ENCODE measurements at places on chromosomes 7 and 10. TPM values are rescaled to one million over a fixed set of nuclear protein-coding genes. Genes with fewer than 3 reads are reported as not detected.

DNA sequence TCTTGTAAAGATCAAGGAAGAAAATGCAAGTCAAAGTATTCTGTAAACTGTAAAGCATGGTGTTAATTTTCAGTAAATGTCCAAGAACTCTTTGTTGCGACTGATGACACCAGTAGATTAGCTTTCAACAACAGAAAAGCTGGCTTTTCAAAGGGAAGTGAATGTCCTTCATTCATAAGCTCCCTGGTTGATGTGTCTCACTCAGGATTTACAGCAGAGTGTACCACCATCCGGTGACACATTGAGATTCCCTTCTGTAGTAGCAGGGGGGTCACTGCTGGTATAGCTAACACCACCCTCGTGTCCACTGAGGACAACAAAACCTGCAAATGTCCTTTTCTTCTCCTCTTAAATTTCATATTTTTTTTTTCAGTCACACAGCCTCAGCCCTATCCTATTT lies 253.4 kb downstream of the SORCS1 start:
- no peak for DNase-seq

DNA sequence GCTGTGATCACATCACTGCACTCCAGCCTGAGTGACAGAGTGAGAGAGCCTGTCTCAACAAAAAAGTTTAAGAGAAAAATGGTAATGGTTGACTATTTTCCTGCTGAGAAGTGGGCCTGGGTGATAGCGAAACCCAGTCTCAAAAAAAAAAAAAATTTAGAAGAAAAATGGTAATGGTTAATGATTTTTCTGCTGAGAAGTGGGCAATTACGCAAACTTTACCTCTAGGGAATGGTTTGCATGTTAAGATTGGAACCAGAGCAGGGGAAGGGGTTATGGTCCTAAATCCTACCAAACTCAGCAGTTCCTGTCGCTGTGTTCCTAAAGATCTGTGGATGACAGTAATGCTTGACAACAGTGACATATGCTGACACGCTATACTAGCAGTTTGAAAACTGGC lies 130.5 kb upstream of the RHEB start:
- DNase-seq: no peak

DNA sequence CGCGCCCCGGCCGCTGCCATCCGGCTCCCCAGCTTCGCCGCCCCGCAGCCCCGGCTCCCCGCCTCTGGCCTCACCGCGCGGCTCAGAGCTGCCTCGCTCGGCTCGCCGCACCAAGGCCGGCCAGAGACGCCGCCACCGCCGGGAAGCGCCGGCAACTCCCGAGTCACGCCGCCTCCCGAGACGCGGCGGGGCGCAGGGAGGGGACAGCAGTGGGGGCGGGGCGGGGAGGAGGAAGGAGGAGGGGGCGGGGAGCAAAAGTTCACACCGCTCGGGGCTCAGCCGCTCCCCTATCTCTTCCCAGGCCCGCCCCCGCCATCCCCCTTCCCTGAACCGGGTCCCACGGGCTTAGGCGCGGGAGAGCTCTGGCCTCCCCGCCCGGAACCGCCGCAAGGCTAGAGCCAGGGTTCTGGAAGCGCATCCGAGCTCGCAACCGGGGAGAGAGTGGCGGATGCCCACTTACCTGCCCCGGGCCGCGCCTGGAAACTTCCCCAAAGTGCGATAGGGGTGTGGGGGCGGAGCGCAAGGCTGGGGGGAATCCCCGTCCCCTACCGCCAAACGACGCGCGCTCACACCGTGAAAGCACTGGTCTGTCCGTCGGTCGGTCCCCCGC lies 1.0 kb downstream of the CHST15 start:
- DNase-seq: no peak

GRCh38 chr10:96415150-96415890 lies 56.5 kb upstream of the OPALIN start:
- DNase-seq: no peak

- DNase-seq: no peak
These were observed 117.8 kb downstream of the GRK5 start for GRCh38 chr10:119325131-119325530.

- DNase-seq: peak; percentile 38
These were observed 535 bp downstream of the ASAH2B start for GRCh38 chr10:50740293-50740648.

DNA sequence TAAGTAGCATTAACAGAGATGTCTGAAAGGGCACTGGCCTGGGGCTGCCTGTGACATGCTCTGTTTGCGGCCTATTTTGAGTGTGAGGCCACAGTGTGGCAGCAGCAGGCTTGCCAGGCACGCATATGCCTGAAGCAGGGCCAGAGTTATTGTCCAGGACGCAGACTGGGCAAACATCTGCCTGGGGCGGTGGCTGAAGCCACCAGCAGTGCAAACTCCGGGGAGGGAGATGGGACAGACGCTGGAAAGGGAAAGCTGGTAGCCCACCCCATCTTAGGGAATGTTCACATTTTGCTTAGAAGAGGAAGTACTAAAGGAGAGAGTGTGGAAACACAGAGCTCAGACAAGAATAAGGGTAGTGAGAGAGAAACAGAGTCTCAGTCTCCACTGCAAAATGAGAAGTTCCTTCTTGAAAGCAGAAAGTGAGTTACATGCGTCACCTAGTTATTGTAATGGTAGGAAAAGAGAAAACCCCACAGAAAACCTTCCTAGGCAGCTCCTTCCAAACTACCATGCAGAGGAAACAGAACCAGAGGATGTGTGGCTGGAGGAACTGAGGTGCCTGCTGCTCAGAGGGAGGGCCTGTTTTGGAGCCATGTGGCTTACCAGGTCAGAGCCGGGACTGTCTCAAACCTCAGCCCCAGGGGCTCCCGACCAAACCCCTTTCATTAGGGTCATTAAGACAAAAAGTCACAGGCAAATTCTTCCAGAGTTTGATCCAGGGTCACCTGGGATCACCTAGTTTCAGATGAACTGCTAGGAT lies 14.5 kb downstream of the AKR1B1 start:
- no peak for DNase-seq

DNA sequence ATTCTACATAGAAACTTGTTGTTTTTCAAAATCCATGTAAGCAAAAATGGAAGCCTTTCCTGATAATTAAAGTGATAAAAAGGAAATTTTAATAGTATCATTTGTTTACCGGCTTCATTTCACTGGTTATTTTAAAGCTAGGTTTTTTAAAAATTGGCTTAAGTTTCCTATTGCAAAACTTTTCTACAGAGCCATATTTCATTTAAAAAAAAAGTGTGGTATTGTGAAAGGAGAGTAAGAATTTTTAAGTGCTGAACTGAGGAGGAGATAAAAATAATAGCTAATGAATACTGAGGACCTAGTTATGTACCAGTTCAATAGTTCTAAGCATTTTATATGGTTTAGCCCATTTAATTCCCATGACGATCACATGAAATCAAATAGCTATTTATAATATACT lies 172.2 kb upstream of the COL1A2 start:
- no peak for DNase-seq

DNA sequence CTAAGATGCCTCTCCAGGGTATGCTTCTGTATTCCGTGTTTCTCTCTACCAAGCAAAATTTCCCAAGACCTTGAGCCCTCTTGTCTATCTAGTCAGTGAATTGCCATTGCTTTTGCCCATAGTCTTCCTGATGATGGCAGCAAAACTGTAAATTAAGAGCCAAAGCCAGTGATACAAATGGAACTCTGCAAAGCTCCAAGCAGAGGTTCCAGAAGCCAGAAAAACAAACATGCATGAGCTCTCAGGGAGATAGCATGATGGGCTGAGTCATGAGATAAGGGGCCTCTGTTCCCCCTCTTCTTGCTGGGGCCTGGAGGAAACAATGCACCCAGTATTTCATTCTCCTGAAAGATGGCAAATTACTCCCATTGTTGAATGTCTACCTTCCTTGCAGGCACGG lies 24.7 kb downstream of the LSMEM1 start:
- no peak for DNase-seq

DNA sequence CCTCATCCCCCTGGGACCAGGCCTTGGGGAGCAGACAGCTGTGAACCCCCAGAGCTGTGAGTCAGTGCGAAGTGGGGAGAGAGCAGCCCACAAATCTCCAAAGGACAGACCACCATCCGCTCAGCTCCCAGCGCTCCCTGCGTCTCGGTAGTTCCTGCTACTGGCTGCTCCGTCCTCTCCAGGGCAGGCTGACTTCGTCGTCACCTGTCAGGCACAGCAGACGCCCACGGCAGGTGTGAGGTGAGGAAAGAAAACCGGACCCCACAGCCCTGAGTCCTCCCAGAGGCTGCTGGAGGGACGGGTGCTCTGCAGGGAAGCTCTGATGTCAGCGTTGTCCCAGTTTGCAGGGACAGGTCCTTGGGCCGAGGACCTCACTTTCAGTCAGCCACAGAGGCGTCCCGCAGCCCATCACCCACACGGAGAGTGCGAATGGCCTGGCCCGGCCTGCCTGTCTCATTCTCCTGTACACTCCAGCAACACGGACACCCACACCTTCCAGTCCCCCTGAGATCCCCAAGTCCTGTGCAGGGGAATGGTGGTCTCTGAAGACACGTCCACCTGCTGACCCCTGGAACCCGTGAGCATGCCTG lies 95.2 kb downstream of the DNAJB6 start:
- peak; percentile 15 for DNase-seq

DNA sequence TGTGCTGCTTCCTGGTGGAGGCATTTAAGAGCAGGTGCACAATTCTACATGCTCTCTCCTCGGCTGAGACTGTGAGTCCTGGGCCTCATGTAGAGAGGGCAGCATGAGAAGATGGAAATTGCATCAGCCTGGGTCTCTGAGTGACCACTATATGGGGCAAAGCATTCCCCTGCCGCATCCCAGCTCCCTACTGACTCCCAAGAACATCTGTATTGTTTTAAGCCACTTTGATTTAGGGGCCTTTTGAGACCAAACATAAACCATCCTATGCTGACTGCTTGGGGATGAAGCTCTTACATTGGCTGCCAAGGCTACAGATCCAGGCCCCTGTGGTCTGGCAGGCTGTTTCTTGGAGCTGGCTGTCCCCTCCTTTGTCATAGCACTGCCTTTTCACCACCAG lies 101.3 kb upstream of the TBX20 start:
- DNase-seq: no peak

DNA sequence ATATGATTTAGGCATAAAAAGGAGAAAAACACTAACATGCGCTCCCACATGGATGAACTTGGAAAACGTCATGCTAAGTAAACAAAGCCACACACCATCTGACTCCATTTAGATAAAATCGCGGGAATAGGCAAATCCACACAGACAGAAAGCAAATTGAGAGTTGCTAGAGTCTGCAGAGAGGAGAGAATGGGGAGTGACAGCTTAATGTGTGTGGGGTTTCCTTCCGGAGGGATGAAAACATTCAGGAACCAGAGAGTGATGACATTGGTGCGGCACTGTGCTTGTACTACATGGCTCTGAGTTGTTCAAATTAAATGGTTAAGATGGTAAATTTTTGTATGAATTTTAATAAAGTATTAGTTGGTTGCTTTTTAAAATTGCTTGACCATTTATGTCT lies 482.9 kb upstream of the AKR1E2 start:
- no peak for DNase-seq

DNA sequence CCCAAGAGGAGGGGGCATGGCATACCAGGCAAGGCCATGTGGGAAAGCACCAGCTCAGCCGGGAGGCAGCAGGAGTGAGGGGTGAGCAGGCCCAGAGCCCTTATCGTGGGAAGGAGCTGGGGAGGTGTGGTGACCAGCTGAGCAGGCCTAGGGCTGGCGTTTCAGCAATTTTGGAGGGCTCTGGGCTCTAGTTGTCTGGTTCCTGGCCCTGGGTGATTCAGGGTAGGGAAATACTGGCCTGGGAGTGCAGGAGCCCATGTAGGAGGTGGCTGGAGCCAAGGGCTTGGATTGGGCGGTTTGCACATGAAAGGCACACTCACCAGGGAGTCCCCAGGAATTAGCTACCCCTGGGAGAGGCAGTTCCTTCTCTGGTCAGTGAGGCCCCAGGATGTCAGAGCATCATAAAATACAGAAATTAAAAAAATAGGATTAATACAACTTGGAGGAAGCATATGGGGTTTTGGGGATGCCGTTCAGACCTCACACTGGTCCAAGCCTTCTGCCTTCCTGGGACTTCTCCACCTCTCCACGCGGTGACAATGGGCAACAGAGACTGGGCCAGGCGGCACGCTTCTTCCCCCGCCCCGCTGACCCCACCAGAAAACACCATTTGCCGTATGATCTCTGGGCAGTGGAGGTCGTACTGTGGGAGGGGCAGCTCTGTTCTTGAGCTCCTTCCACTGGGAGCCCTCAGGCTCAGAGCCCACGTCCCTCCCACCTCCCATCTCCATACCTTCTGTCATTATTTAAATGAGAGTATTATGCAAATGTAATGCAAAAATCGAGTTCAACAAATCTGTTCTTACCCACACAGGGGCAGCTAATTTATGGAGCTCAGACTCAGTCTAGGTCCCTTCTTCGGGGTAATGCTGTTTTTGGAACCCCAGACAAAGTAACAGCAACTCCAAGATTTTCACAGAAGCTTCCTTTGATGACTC lies 133.0 kb upstream of the FAM20C start:
- DNase-seq: no peak

DNA sequence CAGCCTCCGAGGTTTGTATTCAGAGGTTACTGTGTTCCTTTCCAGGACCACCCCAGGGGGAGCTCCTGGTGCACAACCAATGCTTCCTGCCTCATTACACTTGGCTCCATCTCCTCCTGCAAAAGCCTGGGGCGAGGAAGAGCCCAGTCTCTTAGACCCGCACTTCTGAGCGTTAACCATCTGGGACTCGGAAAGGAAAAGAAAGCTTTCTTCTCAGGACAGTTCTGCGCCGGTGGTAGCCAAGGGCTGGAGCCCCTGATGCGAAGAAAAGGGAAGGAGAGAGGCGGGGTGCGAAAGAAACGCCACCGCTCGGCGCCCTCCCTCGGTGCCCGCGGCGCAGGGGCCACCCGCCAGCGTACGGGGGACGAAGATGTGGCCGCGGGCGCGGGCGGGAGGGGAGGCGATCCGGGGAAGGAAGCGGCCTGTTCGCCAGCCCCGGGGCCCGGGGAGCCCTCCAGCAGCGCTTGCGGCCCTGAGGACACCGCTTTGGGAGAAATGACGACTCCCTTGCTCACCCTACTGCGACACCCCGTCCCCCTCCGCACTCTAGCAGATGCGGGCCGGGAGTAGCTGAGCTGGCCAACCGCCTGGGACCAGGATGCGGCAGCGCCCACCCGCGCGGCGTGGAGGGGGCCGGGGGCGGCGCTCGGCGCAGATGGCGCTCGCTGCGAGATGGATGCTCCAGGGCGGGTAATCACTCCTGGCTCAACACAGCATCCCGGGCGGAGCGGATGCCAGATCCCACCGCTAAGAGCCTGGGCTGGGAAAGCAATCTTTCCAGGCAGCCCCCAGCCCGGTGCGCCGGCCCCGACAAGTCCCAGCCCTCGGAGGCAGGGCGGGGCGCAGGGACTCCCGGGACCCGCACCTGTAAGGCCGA lies 1.3 kb downstream of the NRCAM start:
- DNase-seq: no peak

The GIMAP8 gene
- total RNA-seq: 26.4 TPM

The NUTM2A gene
- total RNA-seq: 0.15 TPM

The CDK1 gene
- total RNA-seq: 121 TPM

The CTAGE4 gene
- 3.4 TPM for total RNA-seq

The GNAT3 gene
- not detected for total RNA-seq
